ENCODE measurements at places on chromosomes 7 and 10. TPM values are rescaled to one million over a fixed set of nuclear protein-coding genes. Genes with fewer than 3 reads are reported as not detected.
A peak's percentile ranks its signal among the peaks of the same experiment; 100 is the strongest.

The TRIL gene
- 0.92 TPM for total RNA-seq

The TLL2 gene
- total RNA-seq = 1.9 TPM

GRCh38 chr10:9824631-9825071 lies 1193.0 kb upstream of the CELF2 start:
- H3K4me1 ChIP-seq = no peaks in the 10 kb centered on the region
- H3K4me3 ChIP-seq = no peak overlapping the region
- no peak for DNase-seq
- H3K27ac ChIP-seq = no peak overlapping the region

GRCh38 chr10:62037166-62037831 lies 135.8 kb downstream of the ARID5B start:
- H3K36me3 ChIP-seq = no peaks in the 10 kb centered on the region
- no peak overlapping the region for H3K4me3 ChIP-seq
- peaks cover 85% of the 10 kb centered on the region for H3K4me1 ChIP-seq
- H3K27ac ChIP-seq = peak overlapping the region; percentile 94
- no peak for DNase-seq

The MNX1 gene
- total RNA-seq = not detected

The CDHR3 gene
- total RNA-seq = 1.9 TPM

- H3K4me1 ChIP-seq = no peaks in the 10 kb centered on the region
- H3K27ac ChIP-seq = no peak overlapping the region
- no peaks in the 10 kb centered on the region for H3K27me3 ChIP-seq
- no peak for DNase-seq
- H3K36me3 ChIP-seq = peaks cover 2% of the 10 kb centered on the region
- no peak overlapping the region for H3K4me3 ChIP-seq
Observed at GRCh38 chr10:52064084-52064845, 249.8 kb upstream of the DKK1 start.

DNA sequence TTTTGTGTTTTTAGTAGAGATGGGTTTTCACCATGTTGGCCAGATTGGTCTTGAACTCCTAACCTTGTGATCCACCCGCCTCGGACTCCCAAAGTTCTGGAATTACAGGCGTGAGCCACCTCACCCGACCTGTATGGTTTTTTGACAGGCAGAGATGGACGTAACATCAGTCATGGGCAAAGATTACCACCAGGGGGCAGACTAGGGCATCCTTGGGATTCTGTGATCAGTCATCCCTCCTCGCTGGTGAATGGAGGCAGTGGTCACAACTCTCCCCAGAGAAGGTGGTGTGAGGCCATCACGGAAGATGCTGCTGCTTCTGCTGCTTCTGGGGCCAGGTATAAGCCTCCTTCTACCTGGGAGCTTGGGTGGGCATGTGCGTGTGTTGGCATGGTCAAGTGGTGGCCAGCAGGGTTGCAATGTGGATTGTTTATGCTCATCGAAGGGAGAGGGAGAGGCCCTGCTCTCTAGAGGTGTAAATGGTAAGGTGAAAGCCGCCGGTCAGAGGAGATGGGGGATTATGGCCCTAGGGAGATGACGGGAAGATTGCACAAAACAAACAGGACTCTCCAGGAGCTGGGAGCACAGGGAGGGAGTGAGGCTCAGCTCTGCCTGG lies 122.7 kb upstream of the PRSS1 start:
- H3K36me3 ChIP-seq = no peaks in the 10 kb centered on the region
- H3K4me3 ChIP-seq = no peak overlapping the region
- peaks cover 25% of the 10 kb centered on the region for H3K27me3 ChIP-seq
- H3K27ac ChIP-seq = no peak overlapping the region
- DNase-seq = no peak

DNA sequence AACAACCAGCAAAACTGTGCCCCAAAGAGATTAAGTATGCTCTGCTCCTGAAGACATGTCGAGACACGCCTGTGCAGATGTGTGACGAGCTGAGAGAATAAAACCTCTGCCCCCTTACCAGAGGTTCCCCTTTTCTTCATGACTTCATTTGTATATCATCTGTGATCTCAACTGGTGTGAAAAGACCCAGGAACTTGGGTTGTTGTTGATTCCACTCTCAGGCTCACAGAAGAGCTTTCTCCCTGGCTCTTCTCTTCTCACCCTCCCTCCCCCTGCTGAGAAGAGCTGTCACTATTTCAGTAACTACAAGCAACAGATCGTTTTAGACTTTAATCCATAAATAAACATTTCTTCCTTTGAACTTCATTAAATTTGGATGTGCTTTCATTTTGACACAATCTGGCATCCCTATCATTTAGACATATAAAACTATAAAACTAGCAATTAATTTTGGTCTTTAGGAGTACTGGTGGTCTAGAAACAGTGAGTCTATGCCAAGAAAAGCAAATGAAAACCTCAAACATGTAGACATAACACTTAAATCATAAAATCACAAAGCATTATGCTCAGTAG lies 179.3 kb upstream of the FZD8 start:
- no peak for DNase-seq
- H3K27ac ChIP-seq = peak overlapping the region; percentile 67
- H3K4me3 ChIP-seq = no peak overlapping the region
- no peaks in the 10 kb centered on the region for H3K27me3 ChIP-seq

The ANKRD1 gene
- total RNA-seq = 283 TPM

DNA sequence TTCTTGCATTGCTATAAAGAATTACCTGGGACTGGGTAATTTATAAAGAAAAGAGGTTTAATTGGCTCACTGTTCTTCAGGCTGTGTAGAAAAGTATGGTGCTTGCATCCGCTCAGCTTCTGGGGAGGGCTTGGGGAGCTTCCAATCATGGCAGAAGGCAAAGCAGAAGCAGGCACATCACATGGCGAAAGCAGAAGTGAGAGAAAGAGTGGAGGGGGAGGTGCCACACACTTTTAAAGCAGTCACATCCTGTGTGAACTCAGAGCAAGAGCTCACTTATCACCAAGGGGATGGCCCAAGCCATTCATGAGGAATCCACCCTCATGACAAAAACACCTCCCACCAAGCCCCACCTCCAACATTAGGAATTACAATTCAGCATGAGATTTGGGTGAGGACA lies 303.5 kb downstream of the OTUD1 start:
- H3K27me3 ChIP-seq = no peaks in the 10 kb centered on the region
- no peak for DNase-seq
- H3K4me3 ChIP-seq = no peak overlapping the region
- H3K4me1 ChIP-seq = no peaks in the 10 kb centered on the region

The PON3 gene
- total RNA-seq = not detected

The CCZ1 gene
- 118 TPM for total RNA-seq

- H3K27me3 ChIP-seq = no peaks in the 10 kb centered on the region
- DNase-seq = no peak
- no peak overlapping the region for H3K4me3 ChIP-seq
- peak overlapping the region; percentile 72 for H3K27ac ChIP-seq
- peaks cover 22% of the 10 kb centered on the region for H3K4me1 ChIP-seq
- H3K36me3 ChIP-seq = no peaks in the 10 kb centered on the region
Observed at GRCh38 chr7:80087051-80087770, 47.4 kb upstream of the GNAI1 start.

- no peaks in the 10 kb centered on the region for H3K36me3 ChIP-seq
- no peak overlapping the region for H3K4me3 ChIP-seq
- no peak overlapping the region for H3K27ac ChIP-seq
- no peak for DNase-seq
- no peaks in the 10 kb centered on the region for H3K27me3 ChIP-seq
Observed at GRCh38 chr7:141263508-141263907, 189.6 kb downstream of the TMEM178B start.

GRCh38 chr7:91916051-91916440 lies 24.6 kb upstream of the AKAP9 start:
- DNase-seq = no peak
- H3K27me3 ChIP-seq = no peaks in the 10 kb centered on the region
- no peaks in the 10 kb centered on the region for H3K36me3 ChIP-seq
- H3K4me1 ChIP-seq = no peaks in the 10 kb centered on the region

- H3K36me3 ChIP-seq = peaks cover 29% of the 10 kb centered on the region
- no peak overlapping the region for H3K4me3 ChIP-seq
- no peak overlapping the region for H3K27ac ChIP-seq
- no peaks in the 10 kb centered on the region for H3K27me3 ChIP-seq
Observed at GRCh38 chr7:44212581-44213184, 11.9 kb downstream of the YKT6 start.

The AQP1 gene
- 18.0 TPM for total RNA-seq

The FZD1 gene
- total RNA-seq = 24.3 TPM

DNA sequence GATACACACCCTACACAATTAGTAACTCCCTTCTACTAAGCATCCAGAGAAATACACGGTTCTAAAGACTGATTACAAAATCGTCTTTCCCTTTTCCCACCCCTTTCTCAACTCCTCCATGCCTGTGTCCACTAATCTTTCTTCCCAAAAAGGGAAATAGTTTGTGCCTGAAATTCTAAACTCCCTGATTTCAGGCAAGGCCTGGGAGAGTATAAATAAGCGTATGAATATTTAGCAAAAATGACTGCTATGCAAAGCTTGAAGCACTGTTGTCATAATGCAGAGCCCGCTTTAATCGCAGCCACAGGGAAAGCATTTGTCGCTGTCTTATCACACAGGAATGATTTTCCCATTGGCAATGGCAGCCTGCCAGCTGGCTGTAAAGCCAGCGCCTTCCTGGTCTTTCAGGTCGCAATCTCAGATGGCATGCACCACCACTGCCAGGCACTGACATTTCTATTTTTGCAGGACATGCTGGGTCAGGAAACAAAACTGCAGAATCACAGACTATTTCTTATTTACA lies 142.9 kb upstream of the PCGF5 start:
- peak overlapping the region; percentile 94 for H3K27ac ChIP-seq
- H3K27me3 ChIP-seq = no peaks in the 10 kb centered on the region
- peaks cover 23% of the 10 kb centered on the region for H3K4me1 ChIP-seq
- peak overlapping the region; percentile 39 for H3K4me3 ChIP-seq

DNA sequence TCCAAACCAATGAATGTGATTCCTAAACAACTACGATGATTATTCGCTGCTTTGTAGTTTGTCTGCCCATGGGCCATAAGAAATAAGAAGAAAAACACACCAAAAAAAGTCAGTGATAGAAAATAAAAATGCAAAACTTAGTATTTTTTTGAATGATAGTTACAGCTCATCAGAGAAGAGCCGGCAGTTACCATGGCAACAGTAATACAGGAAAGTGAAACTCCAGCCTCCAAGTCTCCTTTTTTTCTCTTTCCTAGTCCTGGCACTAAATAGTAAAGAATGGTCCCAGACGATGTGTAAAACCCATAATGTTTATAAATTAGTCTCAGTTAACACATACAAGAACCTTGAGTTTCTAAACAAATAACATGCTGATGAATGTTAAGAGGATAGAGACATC lies 21.6 kb upstream of the LHFPL3 start:
- no peaks in the 10 kb centered on the region for H3K36me3 ChIP-seq
- no peaks in the 10 kb centered on the region for H3K27me3 ChIP-seq
- no peaks in the 10 kb centered on the region for H3K4me1 ChIP-seq
- no peak overlapping the region for H3K27ac ChIP-seq
- no peak overlapping the region for H3K4me3 ChIP-seq
- DNase-seq = no peak

The LDB3 gene
- 4.0 TPM for total RNA-seq

DNA sequence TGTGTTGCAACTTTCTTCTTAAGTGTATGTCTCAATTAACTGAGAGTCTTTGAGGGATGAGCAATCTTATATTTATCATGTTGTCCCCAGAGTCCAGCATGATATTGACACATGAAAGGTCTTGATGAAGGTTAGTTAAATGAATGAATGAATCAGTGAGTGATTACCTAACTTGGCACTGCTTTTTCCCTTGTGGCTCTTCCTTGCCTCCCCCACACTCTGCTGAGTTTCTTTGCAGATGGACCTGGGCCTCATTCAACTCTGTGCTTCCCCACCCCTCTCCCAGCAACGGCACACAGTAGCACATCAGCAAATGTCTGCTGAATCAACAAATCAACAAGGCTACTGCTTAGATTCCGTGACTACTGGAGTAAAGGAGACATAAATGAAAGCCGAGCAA lies 235.1 kb upstream of the CXCL12 start:
- no peak for DNase-seq
- no peaks in the 10 kb centered on the region for H3K4me1 ChIP-seq
- H3K4me3 ChIP-seq = no peak overlapping the region
- no peaks in the 10 kb centered on the region for H3K27me3 ChIP-seq
- no peak overlapping the region for H3K27ac ChIP-seq

The SEMA3A gene
- 0.65 TPM for total RNA-seq

- DNase-seq = no peak
- no peaks in the 10 kb centered on the region for H3K36me3 ChIP-seq
- H3K4me3 ChIP-seq = no peak overlapping the region
Observed at GRCh38 chr7:50480797-50481196, 30.6 kb upstream of the FIGNL1 start.

The FAM24B gene
- total RNA-seq = not detected

- no peak overlapping the region for H3K4me3 ChIP-seq
- H3K36me3 ChIP-seq = peaks cover 3% of the 10 kb centered on the region
- H3K27me3 ChIP-seq = no peaks in the 10 kb centered on the region
- H3K4me1 ChIP-seq = peaks cover 4% of the 10 kb centered on the region
Observed at GRCh38 chr10:77955136-77955535, 28.6 kb upstream of the DLG5 start.

The TAF3 gene
- total RNA-seq = 7.2 TPM

DNA sequence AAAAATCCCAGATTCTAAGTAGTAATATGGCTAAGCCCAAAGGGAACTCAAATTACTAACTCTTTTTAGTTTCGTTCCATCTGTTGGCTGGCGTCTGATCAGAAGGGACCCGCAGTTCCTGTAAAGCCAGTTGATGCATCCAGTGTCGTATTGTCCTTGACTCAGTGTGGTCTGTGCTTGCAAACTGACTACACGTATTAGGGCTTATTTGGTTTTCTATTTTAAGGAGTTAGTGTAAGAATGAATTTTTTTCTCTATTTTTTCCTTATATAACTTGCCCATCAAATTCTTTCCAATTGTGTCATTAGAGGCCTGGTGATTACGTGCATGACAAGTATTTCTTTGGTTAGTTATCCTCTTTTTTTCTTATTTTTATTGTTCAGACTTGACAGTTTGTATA lies 9.7 kb downstream of the ABCA13 start:
- no peak for DNase-seq
- H3K27ac ChIP-seq = no peak overlapping the region
- no peaks in the 10 kb centered on the region for H3K36me3 ChIP-seq
- H3K4me1 ChIP-seq = peaks cover 24% of the 10 kb centered on the region
- no peak overlapping the region for H3K4me3 ChIP-seq

The ATOH7 gene
- total RNA-seq = not detected

The MYL10 gene
- total RNA-seq = 5.1 TPM

- H3K4me1 ChIP-seq = no peaks in the 10 kb centered on the region
- no peak overlapping the region for H3K4me3 ChIP-seq
- H3K27me3 ChIP-seq = no peaks in the 10 kb centered on the region
- no peaks in the 10 kb centered on the region for H3K36me3 ChIP-seq
Observed at GRCh38 chr7:64619705-64620104, 46.2 kb upstream of the ZNF107 start.

DNA sequence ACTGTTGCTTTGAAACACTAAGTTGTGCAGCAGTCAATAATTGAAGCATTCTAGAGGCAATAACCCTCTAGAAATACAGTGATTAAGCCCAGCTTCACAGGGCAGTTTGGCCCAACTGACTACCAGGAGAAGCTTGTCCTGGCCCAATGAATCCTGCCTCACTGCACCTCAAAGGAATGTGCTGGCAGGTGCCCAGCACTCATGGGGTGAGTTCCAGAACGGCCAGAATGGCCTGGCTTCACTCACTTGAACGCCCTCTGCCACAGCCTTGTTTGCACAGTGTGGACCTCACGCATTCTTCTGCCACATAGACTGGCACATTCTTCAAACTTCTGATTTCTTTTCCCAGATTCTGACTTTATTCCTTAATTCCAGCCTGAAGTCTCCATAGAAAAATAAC lies 6.6 kb upstream of the ITIH2 start:
- peaks cover 5% of the 10 kb centered on the region for H3K27me3 ChIP-seq
- no peak overlapping the region for H3K4me3 ChIP-seq
- DNase-seq = no peak
- H3K27ac ChIP-seq = no peak overlapping the region
- H3K36me3 ChIP-seq = no peaks in the 10 kb centered on the region

GRCh38 chr10:130636313-130636930 lies 500.2 kb downstream of the GLRX3 start:
- no peaks in the 10 kb centered on the region for H3K27me3 ChIP-seq
- no peak for DNase-seq
- H3K4me3 ChIP-seq = no peak overlapping the region
- H3K4me1 ChIP-seq = peaks cover 3% of the 10 kb centered on the region
- H3K27ac ChIP-seq = no peak overlapping the region
